ENCODE measurements at places on chromosomes 6 and 20.

GRCh38 chr6:45522486-45522885 is 144.8 kb upstream of the SUPT3H start:
- DNase-seq, result no peak

DNA sequence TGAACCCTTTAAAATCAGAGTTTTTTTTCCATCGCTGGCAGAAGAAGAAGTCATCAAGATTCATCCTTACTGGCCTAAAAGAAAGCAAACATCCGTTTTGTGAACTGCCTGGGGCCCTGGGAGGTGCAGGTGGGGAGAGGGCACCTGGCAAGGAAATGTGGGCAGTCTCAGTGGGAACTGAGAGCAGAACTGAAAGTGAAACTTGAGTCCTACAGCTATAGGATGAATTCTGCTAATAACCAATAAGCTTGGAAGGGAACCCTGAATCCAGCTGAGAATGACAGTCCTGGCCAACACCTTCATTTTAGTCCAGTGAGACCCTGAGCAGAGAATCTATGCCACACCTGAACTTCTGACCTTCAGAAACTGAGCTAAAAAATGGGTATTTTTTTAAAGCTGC is 130.1 kb upstream of the ASCC3 start:
- no peak for DNase-seq

DNA sequence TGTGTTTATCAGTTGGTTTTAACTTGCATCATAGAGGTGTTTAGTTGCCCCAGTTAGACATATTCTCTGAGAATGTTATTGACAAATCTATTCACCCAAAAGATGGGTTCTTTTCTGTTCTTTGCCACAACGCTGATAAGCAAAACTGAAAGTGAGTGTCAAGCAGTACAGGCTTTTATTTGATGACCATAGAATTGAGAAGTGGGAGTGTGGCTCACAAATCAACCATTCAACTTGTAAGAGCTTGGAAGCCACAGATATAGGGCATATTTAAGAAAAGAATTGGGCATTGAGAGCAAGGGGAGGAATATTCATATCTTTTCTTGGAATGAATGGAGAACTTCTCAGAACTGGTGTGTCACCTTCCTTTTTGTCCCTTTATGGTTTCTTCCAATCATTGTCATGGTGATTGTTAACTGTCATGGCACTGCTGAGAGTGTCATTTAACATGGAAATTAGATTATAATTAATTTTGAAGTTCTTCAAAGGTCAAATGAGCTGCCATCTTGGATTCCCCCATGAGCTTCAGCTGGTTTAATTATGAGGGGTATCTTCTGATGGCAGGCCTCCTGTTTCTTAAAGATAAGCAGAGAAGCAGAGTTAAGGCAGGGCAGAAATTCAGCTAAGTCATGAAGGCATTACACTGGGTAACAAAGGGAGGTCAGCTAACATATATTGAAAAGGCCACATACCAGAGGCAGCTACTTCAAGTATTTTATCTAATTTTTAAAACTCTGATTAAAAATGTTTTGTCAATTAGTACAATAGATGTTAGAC is 254.0 kb upstream of the HTR1E start:
- DNase-seq, result no peak

DNA sequence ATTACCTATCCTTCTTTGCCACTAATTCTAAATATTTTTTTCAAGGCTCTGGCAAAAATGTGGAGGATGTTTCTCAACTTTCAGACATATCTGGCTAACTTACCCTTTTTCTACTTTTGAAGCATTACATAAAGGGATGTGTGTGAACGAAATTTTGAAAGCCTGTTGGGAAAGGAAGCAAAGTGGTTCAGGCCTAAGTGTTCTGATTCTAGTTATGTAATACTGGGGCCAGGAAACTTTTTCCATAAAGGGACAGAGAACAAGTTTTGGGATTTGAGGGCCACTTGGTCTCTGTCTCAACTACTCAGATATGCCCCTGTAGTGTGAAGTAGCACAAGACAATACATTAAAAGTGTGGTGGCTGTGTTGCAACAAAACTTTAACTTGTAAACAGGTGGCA is 721.8 kb downstream of the PHF3 start:
- DNase-seq, result no peak

DNA sequence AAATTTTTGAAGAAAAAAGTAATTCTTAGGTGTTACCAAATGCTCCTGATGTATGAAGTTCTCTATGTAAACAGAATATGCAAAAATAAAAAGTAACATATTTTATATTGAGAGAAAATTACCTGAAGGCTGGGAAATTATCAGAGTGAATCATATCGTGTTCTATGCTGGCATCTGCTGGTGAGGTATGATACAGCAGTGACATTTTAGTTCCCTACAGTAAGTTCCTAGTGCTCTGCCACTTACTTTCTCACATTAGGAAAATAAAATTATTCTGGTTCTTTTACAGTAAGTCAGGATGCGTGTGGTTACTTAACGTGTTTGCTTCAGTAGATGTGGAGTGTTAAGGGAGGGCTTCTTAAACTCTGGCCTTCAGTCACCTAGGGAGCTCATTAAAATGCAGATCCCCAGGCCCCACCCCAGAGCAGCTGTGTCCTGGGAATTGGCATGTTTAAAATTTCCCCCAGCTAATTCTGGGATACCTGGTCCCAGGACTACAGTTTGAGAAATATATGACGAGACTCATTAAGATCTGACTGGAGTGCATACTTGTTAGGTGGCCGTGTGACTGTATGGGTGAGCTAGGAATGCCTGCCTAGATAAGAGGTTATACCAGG is 3.2 kb downstream of the ACTR5 start:
- no peak for DNase-seq

- no peak for DNase-seq
These were observed 33.7 kb downstream of the RNF146 start for GRCh38 chr6:127300411-127300810.

DNA sequence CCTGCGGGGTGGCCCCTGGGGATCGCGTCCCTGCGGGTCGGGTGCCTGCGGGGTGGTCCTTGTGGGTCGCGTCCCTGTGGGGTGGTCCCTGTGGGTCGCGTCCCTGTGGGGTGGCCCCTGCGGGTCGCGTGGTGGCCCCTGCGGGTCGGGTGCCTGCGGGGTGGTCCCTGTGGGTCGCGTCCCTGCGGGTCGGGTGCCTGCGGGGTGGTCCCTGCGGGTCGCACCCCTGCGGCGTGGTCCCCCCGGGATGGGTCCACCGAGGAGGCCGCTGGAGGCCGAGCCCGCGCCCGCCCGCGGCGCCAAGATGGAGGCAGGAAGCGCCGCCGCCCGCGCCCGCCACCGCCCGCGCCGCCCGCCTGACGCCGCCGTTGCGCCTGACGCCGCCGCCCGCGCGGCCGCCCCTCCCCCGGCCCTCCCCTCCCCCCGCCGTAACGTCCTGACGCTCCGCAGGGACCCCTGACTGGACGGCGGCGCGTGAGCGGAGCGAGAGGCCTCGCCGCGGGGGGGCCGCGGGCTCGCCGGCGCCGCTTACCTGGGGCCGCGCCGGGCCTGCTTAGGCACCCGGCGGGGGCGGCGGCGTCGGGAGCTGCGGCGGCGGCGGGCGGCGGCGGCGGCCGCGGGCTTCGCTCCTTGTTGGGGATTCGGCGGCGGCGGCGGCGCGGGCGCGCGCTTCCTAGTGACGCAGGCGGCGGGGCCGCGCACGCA is at the start of gene GMEB2:
TSS of gene GMEB2 (minus strand) at position 678 of the 705 bp plus-strand sequence. CDS start 7,704 bp downstream, outside the sequence.
- peak; percentile 84 for DNase-seq

DNA sequence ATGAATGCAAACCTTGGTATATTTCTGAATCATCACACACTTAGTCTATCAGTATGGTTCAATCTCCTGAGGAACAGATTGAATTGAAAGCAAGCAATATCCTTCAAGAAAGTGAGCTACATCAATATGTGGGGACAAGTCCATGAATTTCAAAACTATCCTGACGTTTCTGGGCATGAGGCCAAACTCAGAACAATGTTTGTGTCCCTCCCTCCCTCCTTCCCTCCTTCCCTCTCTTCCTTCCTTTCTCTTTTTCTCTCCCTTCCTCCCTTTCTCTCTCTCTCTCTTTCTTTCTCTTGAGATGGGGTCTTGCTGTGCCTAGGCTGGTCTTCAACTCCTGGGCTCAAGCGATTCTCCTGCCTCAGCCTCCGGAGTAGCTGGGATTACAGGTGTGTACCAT is 27.9 kb upstream of the SYNCRIP start:
- no peak for DNase-seq

DNA sequence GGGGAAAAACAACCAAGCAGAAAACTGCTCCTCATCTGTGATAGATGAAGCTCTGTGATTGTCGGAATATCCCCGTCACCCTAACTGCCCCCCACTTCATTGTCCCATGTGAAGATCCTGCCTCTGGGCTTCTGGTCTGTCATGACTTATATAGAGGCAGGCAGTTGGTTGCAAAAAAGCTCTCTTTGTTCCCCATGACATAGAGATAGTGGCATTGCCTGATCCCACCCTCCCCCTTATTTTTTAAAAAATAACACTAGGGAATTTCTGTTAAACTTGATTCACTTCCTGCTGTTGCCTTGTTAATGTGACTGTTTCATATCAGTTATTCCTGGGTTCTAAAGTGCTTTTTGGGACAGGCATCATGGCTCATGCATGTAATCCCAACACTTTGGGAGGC is 203.1 kb downstream of the JARID2 start:
- no peak for DNase-seq

GRCh38 chr6:53862662-53863462 is 68.1 kb downstream of the LRRC1 start:
- no peak for DNase-seq

DNA sequence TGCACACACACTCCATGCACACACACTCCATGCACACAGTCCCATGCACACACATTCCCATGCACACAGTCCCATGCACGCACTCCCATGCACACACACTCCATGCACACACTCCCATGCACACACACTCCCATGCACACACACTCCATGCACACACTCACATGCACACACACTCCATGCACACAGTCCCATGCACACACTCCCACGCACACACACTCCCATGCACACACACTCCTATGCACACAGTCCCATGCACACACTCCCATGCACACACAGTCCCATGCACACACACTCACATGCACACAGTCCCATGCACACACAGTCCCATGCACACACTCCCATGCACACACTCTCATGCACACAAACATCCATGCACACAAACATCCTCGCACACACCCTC is 168.4 kb downstream of the TTLL2 start:
- DNase-seq, result no peak

DNA sequence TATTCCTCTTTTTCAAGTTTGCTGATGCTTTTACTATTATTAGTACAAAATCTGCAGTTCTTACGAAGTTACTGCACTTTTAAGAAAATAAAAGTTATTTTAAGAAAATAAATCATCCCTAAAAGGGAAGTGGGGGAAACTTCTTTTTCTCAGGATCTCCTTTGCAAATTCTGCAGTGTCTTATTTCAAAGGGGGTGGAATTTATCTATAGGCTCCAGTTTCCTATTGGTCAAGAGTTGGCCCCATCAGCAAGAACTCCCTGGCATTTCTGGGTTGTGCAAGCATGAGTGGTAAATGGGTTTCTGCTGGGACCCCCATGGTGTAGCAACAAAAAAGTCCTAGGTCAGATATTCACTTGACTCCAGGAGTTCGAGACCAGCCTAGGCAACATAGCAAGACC is 136.3 kb upstream of the PRDM1 start:
- no peak for DNase-seq

DNA sequence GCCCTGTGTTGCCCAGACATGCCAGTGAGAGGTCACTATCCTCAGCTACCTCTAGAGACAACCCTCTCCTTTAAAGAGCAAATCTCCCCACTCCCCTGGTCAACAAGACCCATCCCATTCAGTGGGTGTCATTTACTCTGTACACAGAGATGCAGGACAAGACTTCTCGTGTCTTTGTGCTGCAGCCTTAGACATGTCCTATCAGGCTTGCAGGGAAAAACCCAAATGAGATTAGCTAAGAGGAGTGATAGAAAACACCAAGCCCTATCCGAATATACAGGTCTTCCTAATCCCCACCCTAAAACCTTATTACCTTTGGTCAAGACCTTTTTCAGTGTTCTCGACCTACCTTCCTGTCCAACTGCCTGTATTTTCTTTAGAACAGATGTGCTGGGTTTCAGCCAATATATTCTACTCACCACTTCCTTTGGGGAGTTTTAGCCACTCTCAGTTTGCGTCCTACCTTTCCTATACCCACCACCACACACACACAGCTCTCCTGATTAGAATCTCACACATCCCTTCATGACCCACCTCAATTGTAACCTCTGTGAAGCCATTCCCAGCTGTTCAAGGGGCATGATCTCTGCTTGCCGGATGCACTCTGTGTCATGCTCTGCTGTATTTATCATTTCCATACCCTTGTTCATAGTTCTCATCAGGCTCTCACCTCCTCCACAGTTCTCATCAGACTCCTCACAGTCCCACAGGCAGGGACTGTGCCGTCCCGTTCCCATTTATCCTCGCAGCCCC is 39.7 kb downstream of the TRAM2 start:
- no peak for DNase-seq

GRCh38 chr20:46230801-46231282 is 77.5 kb downstream of the CDH22 start:
- DNase-seq, result no peak

DNA sequence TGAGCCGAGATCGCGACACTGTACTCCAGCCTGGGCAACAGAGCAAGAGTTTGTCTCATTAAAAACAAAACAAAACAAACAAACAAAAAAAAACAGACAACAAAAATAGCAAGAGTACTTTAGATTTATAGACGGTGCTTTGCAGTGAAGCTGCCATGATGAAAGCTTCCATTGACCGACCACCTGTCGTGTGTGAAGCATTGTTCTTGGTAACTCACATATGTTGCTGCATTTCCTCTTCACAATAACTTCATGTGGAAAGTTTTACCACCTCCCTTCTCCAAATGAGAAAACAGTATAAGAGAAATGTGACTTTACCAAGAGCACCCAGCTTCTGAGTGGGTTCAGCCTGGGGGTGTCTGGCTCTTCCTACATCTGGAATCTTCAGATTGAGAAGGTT is 56.4 kb upstream of the PTGIS start:
- no peak for DNase-seq

- DNase-seq, result no peak
These were observed 42.2 kb downstream of the VSTM2L start for GRCh38 chr20:37945091-37945547.

DNA sequence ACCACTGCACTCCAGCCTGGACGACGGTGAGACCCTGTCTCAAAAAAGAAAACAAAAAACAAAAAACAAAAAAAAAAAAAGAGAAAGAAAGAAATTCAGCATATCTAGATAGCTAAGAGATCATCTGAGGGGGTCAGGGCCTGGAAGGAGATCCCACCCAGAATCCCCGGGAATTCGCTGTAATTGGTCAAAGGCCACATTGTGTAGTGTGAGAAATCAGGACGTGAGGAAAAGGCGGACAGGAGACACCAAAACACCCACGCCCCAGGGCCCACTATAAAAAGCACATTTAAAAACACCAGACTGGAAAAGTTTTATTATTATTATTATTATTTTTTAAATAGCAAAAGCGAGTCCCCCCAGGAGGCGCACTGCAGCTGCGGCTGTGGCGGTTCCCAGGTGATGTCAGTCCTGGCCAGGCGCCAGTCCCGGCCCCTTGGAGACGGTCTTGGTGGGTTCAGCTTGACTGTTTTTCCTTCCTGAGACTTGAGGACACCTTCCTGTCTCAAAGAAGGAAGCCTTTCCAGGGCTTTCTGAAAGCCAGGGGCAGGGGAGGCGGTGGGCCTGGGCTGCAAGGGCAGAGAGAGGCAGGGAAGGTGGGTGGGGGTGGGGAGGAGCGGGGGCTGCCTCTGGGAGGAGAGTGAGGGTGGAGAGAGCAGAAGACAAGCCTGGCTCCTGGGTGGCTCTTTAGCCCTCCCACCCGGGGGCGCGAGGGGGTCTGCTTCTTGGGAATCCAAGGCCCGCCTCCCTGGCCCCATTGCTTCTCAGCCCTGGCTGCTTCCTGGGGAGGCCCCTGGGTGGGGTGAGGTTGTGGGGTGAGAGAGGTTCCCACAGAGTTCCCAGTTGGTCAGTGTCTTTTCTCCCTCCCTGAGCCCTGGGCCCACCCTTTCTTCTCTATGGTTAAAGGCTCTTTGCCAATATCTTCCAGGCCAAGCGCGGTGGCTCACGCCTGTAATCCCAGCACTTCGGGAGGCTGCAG is 14.5 kb downstream of the TCF15 start:
- DNase-seq, result no peak
